Hematopoietic multipotent progenitor cell (in vitro differentiated cells): ENCODE measurements at places on chromosomes 11 and 22. TPM values are rescaled to one million over a fixed set of nuclear protein-coding genes. Genes with fewer than 3 reads are reported as not detected.

E2F8 gene
- 0.54 TPM for total RNA-seq

BIK gene
- 0.81 TPM for total RNA-seq

TECTA gene
- total RNA-seq: 0.81 TPM

DYNC2H1 gene
- total RNA-seq: 2.4 TPM

BRSK2 gene
- total RNA-seq: 4.0 TPM

KCNJ1 gene
- under 0.01 TPM for total RNA-seq

RIMBP3B gene
- total RNA-seq: 1.6 TPM

OR51B2 gene
- 0.27 TPM for total RNA-seq

OR5F1 gene
- not detected for total RNA-seq

IGLL1 gene
- total RNA-seq: 203 TPM

P2RX6 gene
- total RNA-seq: 0.54 TPM

TP53AIP1 gene
- 0.27 TPM for total RNA-seq

KREMEN1 gene
- 0.54 TPM for total RNA-seq

IFITM10 gene
- 1.1 TPM for total RNA-seq

FOSL1 gene
- total RNA-seq: 24.5 TPM

CLMP gene
- total RNA-seq: under 0.01 TPM

TRPC6 gene
- total RNA-seq: 0.27 TPM

PANX2 gene
- 6.5 TPM for total RNA-seq

TRIM49 gene
- total RNA-seq: under 0.01 TPM
